ENCODE measurements at places on chromosomes 4 and X. TPM values are rescaled to one million over a fixed set of nuclear protein-coding genes. Genes with fewer than 3 reads are reported as not detected.

The TKTL2 gene
- not detected for total RNA-seq

The MTTP gene
- total RNA-seq: 0.75 TPM

The ERVMER34-1 gene
- 0.90 TPM for total RNA-seq

The MAOA gene
- 59.1 TPM for total RNA-seq

The XAGE1B gene
- total RNA-seq: not detected

The FGF13 gene
- 13.4 TPM for total RNA-seq

The NUP62CL gene
- total RNA-seq: 8.1 TPM

The PIR gene
- total RNA-seq: 31.1 TPM

The SPANXA1 gene
- total RNA-seq: not detected

The MGAT4D gene
- total RNA-seq: not detected

The EGFL6 gene
- not detected for total RNA-seq

The FDCSP gene
- total RNA-seq: not detected

The EMCN gene
- total RNA-seq: 40.0 TPM

The G3BP2 gene
- total RNA-seq: 157 TPM

The ZC4H2 gene
- total RNA-seq: 7.5 TPM

The TCEAL6 gene
- total RNA-seq: not detected

The DMP1 gene
- not detected for total RNA-seq

The RHOXF1 gene
- 1.4 TPM for total RNA-seq

The SLC26A1 gene
- total RNA-seq: 0.85 TPM
